ENCODE measurements at places on chromosomes 13 and 19.

DNA sequence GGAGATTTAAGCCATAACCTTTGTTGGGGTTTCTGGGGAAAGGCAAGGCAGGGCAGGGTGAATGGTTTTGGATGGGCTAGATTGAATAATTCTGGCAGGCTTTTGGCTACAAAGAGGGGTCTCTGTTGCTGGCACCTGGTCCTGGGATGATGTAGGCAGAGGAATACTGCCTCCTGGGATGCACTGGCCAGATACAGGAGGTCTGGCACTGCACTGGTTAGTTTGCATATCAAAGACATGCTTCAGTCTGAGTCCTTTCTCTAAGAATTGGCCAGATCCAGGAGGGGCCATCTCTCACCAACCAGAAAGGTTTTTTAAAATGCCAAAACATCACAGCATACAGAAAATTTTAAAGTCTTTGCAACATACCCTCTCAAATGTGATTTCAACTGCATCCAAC is 8.0 kb upstream of the MEDAG start:
- no peak for DNase-seq

DNA sequence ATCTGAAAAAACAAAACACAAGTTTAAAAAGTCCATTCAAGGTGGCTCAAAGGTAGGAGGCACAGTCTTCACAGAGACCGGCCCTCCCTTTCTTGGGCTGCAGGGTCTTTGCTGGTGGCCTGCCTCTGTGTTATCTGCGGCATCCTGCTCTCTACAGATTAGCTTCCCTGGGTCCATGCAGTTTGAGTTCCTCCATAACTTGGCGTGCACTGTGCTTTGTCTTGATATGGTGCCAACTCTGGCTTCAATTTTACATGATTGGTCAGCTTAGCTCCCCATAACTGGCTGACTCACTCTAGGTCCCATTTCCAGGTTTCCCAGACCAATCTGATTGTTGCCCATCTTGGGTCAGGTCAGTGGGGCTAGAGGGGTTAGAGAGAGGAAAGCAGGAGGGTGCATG is 41.8 kb downstream of the TPT1 start:
- DNase-seq = no peak

DNA sequence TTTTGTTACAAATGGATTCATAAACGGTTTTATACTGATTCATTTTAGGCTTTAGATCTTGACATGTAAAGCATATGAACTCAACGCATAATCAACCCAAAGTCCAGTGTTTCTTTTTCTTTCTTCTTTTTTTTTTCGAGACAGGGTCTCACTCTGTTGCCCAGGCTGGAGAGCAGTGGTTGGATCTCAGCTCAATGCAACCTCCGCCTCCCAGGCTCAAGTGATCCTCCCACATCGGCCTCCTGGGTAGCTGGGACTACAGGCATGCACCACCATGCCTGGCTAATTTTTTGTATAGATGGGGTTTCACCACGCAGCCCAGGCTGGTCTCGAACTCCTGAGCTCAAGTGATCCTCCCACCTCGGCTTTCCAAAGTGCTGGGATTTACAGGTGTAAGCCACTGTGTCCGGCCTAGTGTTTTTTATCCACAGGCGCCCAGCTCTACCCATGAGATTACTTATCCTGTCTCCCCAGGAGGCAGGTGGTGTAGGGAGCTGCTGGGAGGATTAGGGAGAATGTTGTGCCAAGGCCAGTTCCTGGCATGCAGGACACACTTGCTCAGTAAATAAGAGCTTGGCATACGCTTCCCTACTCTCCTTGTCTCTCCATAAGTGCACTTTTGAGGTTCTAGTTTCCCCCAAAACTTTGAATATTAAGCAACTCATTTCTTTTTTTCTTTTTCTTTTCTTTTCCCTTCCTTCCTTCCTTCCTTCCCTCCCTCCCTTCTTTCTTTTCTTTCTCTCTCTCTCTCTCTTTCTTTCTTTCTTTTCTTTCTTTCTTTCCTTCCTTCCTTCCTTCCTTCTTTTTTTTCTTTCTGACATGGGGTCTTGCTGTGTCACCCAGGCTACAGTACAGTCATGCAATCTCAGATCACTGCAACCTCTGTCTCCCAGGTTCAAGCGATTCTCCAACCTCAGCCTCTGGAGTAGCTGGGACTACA is 4.8 kb upstream of the CEBPA start:
- no peak for DNase-seq

GRCh38 chr13:40470660-40471059 is 195.8 kb downstream of the FOXO1 start:
- no peak for DNase-seq

DNA sequence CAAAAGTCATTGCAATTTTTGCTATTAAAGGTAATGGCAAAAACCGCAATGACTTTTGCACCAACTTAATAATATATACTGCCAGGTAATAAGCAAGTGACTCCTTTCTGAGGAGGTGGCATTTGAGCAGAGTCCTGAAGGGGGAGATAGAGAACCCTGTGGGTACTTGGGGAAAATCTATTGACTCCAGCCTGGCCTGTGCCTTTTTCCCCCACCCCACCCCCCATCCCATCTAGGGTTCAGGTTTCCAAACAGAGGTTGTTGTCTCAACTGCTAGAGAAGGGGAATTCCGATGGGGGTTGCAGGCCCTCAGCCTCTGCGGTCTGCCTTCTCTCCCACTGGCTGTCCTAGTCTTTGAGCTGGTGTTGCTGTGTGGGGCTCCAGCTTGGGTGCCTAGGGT is 11.5 kb downstream of the S1PR2 start:
- DNase-seq = no peak

GRCh38 chr13:48954081-48954480 is 21.6 kb upstream of the FNDC3A start:
- DNase-seq = no peak

GRCh38 chr19:8575467-8575997 is 1.7 kb downstream of the MYO1F start:
- DNase-seq = no peak
